ENCODE measurements at places on chromosomes 6 and 20.
A peak's percentile ranks its signal among the peaks of the same experiment; 100 is the strongest.

- no peak for DNase-seq
Observed at GRCh38 chr20:8152183-8152582, 20.1 kb downstream of the PLCB1 start.

- DNase-seq: no peak
Observed at GRCh38 chr6:132052096-132052495, 100.9 kb upstream of the CCN2 start.

GRCh38 chr6:75285283-75285639 is 669 bp upstream of the TMEM30A start:
- DNase-seq: no peak

DNA sequence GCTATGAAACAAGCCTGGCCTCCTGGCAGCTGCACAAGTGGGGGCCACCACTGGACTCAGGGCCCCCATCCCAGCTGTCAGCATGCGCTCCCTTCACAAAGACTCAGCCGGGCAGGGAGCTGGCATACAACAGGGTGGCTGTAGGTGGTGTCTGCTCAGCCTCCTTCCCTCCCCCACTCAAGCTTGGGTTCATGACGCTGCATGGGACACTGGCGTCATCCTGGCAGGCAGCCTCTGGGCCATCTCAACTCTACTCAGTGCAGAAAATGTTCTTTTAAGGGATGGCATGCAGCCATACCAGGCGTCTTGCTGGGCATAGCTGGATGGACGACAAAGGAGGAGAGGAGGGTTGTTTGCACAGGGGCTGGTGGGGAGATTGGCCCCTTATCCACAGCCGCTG is 30.5 kb downstream of the SAYSD1 start:
- DNase-seq: no peak

- DNase-seq: no peak
Observed at GRCh38 chr20:6618051-6618450, 149.4 kb upstream of the BMP2 start.

GRCh38 chr6:24981386-24981760 is 45.6 kb upstream of the RIPOR2 start:
- no peak for DNase-seq

DNA sequence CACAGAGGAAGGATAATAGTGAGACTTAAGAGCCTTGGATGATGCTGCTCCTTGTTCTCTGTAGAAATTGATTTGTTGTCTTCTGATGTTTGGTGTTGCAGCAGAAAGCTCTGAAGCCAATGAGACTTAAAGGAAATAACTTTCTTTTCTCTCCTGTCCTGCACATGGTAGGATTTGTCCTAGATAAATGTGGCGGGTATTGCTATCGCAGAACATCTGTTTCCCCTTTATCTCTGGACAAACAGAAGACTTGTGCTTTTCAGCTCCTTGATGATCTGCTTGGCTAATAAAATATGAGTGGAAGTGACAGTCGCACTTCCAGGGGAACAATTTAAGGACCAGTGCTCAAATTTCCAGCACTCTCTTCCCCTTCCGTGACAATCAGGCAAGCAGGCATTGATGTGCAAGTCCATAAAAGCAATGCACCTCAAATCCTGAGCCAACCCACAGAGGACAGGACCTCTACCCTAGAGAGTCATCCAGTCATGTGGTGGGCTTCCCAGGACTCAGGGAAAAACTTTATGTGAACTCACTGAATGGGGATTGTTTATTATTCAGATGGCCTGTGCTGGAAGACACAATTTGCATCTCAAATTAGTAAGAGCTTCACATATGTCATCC is 9.9 kb upstream of the NCR2 start:
- no peak for DNase-seq

GRCh38 chr6:130677312-130677711 is 149.9 kb upstream of the SMLR1 start:
- DNase-seq: no peak

DNA sequence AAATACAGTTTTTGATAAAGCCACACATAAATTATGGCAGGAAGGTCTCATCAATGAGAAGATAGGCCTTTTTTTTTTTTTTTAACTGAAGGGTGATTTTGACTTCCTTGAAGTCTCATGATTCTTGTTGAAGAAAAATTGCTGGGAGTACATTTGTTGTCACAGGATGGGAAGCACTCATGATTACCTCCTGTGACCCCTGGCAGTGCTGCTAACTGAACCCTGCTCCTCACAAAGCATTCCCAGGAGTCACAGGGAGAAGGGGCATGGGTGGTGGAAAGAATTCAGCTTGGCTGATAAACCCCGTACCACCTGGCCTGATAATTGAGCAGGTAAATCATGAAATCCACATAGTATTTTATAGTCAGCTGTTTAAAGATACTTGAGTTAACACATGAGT is 86.9 kb downstream of the CD109 start:
- DNase-seq: no peak

GRCh38 chr6:126385536-126385935 is 45.6 kb downstream of the CENPW start:
- no peak for DNase-seq

DNA sequence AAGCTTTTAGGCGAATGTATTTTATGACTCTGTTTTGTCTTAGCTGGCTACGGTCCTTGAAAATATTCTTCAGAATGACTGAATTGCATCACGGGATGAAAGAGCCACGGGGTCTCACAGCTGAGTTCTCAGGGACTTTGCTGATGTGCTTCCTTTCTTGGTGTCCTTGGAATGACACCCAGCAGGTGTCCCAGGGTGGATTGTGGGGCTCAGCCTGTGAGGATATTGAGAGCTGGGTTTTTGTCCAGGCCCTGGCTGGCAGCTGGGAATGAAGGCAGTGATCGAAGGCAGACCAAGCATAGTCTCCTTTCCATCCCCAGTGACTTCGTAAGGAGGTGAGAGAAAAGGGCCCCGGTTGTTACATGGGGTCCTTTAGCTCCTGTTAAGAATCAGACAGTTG is 18.8 kb upstream of the MAPK13 start:
- DNase-seq: no peak

GRCh38 chr6:119346936-119347335 is 2.6 kb downstream of the MAN1A1 start:
- no peak for DNase-seq

- DNase-seq: no peak
Observed at GRCh38 chr6:56915832-56916231, 39.1 kb upstream of the BEND6 start.

- no peak for DNase-seq
Observed at GRCh38 chr6:39058471-39059147, 10.0 kb downstream of the GLP1R start.

- peak; percentile 29 for DNase-seq
Observed at GRCh38 chr6:34792605-34793500, 970 bp downstream of the BLTP3A start.

- no peak for DNase-seq
Observed at GRCh38 chr6:18340781-18341551, 46.2 kb upstream of the RNF144B start.

- DNase-seq: no peak
Observed at GRCh38 chr6:73109659-73110058, 115.6 kb downstream of the KHDC1L start.

GRCh38 chr6:3312604-3313231 is 54.0 kb downstream of the PSMG4 start:
- no peak for DNase-seq

DNA sequence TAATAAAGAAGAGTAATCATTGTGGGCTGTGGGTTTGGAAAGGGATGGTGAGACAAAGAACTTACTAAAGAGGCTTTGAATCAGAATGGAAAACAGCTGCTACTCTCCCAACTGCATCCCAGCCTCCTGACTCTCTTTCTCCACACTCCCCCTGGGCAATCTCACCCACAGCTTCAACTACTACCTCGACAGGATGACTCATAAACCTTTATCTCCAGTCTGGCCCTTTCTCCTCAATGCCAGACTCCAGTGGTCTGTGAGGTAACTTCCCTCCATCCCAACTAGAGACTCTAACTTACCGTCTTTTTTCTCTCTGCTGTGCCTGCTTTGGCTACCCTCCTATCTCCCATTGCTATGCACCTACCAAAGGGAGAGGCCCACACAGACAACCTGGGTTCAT is 135.3 kb upstream of the RREB1 start:
- no peak for DNase-seq

DNA sequence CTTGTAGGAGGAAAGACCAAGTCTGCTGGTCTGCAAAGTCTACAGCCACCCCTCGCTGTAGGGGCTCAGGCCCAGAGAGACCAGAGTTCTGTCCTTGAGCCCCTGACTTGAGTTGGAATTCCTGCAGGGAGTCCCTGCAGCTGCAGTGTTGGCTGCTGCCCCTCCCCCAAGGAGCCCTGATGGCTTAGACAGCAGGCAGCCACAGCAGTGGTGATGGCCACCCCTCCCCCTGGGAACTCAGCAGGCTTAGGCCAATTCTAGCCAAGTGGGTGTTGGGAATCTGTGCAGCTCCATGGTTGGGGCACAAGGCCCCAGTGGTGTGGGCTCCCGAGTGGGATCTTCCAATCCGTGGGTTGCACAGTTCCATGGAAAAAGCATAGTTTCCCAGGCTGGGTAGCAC is 345.4 kb downstream of the CD109 start:
- no peak for DNase-seq

DNA sequence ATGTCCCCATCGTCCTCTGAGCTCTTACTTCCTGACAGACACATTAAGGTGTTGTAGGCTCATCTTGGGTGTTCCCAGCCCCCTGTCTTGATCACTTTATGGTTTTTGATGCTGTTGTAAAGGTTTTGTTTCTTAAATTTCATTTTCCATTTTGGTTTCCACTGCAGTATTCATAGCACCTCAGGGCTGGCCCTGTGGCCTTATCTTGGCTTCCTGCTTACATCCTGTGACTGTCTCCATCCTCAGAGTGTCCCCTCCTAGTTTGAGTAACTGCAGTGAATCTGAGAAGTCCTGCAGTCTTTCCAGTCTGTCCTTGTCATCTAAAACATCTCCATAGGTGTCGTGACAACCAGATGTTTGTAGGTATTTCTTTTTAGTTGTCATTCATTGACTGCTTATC is 50.9 kb downstream of the JARID2 start:
- DNase-seq: no peak

DNA sequence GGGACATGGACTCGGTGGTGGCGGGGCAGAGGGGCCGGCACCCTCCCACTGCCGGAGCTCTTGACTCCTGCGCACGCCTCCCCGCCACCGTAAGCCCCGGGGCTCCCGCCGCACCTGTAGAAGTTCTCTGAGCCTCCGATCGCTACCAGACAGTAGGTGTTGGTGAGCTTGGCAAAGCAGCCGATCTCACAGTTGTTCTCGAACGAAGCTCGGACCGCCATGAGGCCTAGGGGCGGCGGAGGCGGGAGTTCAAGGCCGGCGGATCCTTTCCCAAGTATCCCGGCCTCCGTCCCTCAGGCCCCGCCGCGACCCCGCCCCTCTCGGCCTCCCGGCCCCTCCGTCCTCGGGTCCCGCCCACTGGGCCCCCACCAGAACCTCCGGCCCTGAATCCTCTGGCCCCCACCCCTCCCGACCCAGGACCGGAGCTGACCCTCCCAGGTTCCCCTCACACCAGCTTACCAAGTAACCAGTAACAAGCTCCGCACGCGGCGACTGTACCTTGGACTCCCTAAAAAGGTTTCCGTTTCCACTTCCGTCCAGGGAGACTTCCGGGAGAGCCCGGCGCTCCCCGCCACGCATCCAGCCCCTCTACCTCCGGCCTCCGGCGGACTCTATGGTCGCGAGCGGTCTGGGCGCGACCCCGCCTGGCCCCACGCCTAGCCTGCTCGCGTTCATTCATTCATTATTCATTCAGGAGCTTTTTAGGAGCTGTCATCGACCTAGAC is at the start of gene EIF6:
EIF6 (minus strand) TSS at position 506 of the 725 bp plus-strand sequence; CDS start at position 221, 285 bp downstream.
- DNase-seq: peak; percentile 79

GRCh38 chr6:99838607-99839006 is 155.4 kb downstream of the MCHR2 start:
- DNase-seq: no peak

GRCh38 chr6:31305703-31306219 is 33.9 kb upstream of the HLA-C start:
- no peak for DNase-seq

DNA sequence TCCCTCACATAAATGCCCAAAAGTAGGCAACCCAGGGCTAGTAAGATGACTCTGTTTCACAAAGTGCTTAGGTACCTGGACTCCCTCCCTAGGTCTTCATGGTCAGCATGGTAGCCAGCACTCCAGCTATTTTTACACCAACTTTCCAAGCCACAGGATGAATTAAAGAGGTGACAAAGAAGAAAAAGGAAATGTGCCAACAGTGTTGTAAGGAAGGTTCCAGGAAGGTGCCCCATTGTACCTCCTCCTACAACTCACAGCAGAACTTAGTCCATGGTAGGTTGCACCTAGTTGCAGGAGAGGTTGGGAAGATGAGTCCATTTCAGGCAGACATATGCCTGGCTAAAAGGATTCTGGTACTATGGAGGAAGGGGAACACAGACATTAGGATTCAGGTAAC is 19.7 kb upstream of the RNF8 start:
- DNase-seq: no peak

DNA sequence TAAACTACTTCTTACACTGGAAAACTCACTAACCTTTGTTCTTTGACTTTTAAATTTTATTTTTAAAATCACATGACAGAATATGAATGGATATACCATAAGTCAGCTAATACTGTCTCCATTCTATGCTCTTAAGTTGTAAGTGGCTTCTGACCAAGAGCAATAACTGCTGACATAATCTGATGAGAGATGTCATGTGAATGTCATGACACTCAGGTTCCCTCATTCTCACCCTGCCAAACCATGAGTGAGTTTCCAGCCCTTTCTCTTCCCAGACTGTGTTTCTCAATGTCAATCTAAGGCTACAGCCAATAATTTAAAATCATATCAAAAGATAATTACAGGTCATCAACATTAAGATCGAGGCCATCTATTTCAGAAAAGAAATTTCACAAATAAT is 39.7 kb downstream of the KIF16B start:
- DNase-seq: no peak

DNA sequence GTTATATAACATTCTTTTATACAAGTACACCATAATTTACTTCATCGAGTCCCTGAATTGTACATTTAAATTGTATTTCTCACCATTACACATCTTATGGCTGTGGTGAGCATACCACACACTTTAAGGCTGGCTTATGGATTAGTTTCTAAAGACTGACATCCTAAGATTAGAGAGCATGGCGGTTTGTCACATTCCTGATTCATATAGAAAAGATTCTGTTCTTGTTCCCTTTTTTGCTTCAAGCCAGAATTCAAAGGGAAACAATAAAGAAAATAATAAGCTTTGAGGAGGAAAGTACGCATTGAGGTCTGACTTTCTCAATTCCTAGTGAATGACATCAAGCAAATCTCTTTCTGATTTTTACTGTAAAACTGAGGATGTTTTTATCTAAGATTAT is 2.5 kb downstream of the BTN1A1 start:
- no peak for DNase-seq

GRCh38 chr6:39892490-39893129 is 41.7 kb downstream of the MOCS1 start:
- peak; percentile 81 for DNase-seq

GRCh38 chr6:3022765-3023662 is 23.3 kb downstream of the NQO2 start:
- DNase-seq: no peak

GRCh38 chr20:57159193-57159851 is 107.1 kb downstream of the BMP7 start:
- DNase-seq: no peak

DNA sequence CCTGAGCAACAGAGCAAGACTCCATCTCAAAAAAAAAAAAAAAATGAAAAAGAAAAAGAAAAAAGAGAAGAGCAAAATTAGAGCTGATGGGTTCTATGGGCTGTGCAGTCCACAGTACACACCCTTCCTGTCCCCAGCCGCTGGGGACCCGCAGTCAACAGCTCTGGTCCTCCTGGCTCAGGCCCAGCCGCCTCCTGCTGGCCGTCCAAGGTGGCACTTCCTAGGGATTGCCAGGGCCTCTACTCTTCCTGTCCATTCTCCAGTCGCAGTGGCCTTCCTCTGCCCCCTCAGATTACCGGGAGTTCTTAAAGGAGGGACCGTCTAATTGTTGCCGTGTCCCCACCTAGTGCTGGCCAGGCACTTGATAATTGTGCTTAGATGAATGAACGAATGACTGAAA is 41.7 kb downstream of the TMEM242 start:
- DNase-seq: no peak

Measured in endothelial cell (in vitro differentiated cells).